ENCODE measurements at places on chromosomes 2 and 18. TPM values are rescaled to one million over a fixed set of nuclear protein-coding genes. Genes with fewer than 3 reads are reported as not detected.

- DNase-seq, result no peak
These were observed 137.9 kb upstream of the UBE2E3 start for GRCh38 chr2:180842461-180842860.

GRCh38 chr18:25516121-25516520 lies 164.2 kb upstream of the ZNF521 start:
- DNase-seq, result no peak

- DNase-seq, result no peak
These were observed 369.6 kb downstream of the RIT2 start for GRCh38 chr18:42745931-42746330.

SMYD1 gene
- polyA plus RNA-seq, result 375 TPM

DNA sequence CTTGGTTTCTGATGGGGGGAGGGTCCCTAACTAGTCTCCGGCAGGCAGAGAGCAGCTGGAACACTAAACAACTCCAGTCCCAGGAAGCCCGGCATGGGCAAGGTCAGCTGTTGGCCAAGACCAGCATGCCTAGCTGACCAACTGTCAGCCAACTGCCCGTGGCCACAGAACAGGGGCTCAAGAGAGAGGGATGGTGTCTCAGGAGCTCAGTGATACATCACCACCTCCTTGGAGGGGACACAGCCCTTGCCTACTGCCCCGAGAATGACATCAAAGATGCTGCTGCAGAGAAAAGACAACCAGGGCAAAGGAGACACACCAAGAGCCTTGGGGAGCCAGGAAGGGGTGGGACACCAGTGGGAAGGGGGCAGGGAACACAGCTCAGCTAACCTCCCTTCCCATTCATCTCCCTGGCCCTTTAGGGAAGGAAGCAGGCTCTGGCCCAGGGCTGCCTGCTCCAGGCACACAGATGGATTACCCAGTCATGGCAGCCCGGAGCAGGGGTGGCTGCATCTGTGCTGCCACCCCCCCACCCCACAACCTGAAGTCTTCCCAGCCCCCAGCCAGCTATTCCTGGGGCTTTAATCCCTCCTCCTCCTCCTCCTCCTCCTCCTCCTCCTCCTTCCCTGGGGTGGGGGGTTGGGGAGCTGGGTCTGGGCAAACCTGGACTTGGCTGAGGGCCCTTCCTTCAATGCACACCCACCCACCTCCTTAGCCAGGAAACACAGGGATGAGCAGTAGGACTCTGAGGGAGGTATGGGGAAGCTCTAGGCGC lies 1.9 kb downstream of the BIN1 start:
- no peak for DNase-seq

TRABD2A gene
- 0.08 TPM for polyA plus RNA-seq

DNA sequence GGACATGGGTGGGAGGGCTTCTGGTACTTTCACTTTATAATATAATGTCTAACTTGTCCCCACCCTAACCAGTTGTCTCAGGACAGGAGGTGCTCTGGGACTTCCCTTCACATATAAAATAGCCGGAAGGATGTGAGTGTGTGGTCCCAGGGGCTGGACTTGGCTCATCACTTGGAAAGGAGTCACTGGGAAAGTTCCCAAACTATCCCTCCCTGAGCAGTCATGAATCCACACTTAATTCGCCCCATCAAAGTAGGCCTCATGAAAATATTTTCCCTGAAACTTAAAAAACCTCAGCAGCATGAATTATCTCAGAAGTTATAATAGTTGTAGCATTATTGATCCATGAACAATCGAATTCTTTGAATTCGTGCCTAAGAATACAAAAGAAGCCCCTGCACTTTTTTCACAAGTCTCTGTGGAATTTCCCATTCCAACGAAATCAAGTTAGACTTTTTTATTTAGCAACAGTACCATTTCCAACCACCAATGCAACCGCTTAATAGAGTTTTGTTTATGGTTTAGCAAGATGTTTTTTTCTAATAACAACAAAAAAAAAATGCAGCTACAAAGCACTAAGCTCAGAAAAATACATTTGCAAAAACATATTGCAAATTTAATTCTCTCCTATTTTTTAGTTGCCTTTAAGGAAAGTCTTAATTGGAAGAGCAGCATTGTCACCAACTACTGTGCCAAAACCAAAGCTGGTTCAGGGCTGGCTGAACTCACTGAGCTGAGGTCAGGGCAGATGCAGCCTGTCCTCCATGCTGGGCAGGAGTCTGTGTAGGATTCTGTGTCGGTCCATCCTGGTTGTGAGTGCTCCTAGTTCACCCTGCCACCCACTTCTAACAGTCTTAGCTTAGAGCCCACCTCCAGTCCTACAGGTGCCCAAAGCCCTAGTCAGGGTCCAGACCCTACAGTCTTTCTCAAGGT lies 68.8 kb upstream of the SPTBN1 start:
- DNase-seq, result no peak

DNA sequence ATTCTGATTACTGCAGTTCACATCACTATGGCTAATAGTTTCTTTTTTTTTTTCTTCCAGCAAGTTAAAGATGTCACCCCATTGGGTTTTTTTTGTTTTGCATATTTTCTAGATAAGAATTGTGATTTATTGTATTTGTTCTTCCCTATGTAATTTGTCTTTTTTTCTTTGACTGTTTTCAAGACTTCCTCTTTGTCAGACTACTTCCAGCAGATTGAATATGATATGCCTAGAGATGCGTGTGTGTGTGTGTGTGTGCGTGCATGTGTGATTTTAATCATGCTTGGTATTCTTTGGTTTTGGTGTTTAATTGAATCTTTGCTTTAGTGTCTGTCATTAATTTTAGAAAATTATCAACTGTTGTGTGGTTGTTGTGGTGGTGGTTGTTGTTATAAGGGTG lies 166.7 kb upstream of the SLC39A10 start:
- DNase-seq, result no peak

ZNF396 gene
- 0.96 TPM for polyA plus RNA-seq

DNA sequence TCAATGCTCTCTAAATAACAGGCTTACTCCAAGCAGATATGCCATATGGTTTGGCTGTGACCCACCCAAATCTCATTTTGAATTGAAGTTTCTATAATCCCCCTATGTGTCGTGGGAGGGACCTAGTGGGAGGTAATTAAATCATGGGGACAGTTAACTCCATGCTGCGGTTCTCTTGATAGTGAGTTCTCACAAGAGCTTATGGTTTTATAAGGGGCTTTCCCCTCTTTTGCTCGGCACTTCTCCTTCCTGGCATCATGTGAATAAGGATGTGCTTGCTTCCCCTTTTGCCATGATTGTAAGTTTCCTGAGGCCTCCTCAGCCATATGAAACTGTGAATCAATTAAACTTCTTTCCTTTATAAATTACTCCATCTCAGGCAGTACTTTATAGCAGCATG lies 302.7 kb upstream of the ZC3H15 start:
- DNase-seq, result no peak

OTX1 gene
- polyA plus RNA-seq, result not detected

GRCh38 chr2:11186145-11186544 lies 30.9 kb downstream of the SLC66A3 start:
- no peak for DNase-seq

LIMS3 gene
- 6.0 TPM for polyA plus RNA-seq

- no peak for DNase-seq
These were observed 12.6 kb upstream of the EPB41L3 start for GRCh38 chr18:5556310-5556974.

ESPNL gene
- polyA plus RNA-seq, result 2.6 TPM

- no peak for DNase-seq
These were observed 1.6 kb upstream of the ERMN start for GRCh38 chr2:157327200-157327599.

DNA sequence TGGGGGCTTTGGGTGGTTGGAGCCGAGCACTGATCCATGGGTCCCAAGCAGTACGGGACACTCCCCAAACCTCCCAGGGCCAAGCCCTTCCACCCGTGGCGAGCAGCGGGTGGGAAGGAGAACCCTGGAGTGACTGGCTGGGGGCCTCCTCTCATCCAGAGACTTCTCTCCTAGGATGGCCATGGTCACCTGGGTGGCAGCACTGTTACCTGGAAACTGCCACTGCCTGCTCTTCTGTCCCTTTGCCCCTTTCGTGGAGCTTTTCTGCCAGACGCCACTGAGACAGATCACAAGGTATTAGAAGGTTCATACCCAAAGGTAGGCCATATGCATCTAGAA lies 26.9 kb downstream of the CENPO start:
- DNase-seq, result no peak

MAP3K19 gene
- not detected for polyA plus RNA-seq

RGPD3 gene
- polyA plus RNA-seq, result 0.08 TPM

GRCh38 chr2:217667512-217667911 lies 335.3 kb downstream of the TNS1 start:
- DNase-seq, result peak; percentile 95

DNA sequence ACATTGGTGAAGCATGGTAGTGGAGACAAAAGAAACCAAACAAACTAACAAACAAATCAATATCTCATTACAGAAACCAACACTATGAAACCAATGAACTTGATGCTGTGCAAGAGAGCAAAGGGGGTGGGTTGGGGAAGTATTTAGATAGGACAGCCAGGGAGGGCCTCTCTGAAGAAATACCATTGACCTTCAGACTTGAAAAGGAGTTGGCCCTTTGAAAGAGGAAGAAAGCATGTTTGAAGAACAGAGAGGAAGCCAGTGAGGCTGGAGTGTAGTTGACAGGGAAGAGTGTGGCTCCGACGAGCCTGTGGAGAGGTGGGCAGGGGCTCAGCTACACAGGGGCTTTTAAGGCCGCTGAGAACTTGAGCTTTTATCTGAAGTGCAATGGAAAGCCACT lies 151.0 kb upstream of the GATA6 start:
- no peak for DNase-seq

DNA sequence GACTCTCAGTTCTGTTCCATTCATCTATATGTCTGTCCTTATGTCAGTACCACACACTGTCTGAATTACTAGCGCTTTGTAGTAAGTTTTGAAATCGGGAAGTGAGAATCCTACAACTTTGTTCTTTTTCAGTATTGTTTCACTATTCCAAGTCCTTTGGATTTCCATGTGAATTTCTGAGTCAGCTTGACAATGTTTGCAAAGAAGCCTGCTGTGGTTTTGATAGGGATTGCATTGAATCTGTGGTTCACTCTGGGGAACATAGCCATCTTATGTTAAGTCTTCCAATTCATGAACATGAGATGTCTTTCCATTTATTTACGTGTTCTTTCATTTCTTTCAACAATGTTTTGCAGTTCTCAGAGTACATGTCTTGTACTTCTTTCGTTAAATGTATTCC lies 15.0 kb downstream of the SLC3A1 start:
- DNase-seq, result no peak

DNA sequence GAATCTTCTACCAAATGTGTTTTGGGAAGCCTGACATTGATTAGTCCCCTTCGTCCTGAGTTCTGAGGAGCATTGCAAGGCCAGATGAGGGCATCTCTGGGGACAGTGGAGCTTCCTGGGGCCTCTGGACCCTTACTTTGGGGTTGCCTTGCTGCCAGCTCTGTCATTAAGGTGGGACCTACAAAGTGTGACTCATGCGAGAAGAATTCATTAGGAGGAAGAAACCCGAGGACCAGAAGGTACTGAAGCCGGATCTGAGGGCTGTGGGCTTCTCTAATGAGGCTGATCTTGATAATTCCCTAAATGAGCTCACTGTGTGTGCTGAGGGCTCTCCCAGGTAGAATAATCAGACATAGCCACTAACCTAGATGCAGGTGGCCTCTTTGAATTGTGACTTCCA lies 695 bp upstream of the SCYGR2 start:
- no peak for DNase-seq

DNA sequence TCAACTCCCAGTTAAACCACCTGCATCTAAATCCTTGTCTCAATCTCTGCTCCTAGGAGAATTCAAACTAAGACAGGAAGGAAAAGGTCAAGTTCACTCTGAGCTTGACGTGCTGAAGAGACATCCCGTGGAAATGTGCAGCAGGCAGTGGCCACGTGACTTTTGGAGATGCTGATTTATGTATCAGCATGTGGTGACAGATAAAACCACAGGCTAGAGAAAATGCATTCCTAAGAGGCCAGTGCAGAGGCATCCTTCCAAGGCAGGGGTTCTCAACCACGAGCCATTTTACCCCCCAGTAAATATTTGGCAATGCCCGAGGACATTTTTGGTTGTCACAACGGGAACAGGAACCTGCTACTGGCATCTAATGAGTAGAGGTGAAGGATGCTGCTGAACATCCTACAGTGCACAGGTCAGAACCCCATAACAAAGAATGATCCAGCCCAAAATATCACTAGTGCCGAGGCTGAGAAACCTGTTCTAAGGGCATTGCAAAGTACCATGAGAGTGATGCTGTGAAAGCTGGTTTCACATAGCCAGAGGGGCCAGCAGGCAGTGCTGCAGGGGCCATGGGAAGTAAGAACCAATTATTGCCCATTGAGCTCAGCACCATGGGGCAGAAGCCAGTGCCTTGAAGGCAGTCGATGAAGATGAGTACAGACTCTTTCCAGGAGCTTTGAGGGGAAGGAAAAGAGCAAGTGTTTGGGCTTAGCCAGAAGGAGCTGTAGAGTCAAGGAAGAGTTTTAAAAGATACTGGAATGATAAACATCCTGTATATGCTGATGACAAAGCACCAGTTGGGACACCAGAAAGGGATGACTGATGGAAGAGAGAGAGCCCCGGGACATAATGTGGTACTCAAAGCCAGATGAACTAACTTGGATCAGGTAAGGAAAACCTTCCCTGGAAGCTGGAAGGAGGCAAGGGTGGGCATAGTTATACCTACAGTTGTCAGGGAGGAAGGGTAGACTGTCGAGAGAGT lies 174.6 kb downstream of the HAUS1 start:
- no peak for DNase-seq

- no peak for DNase-seq
These were observed 820 bp downstream of the MTCL1 start for GRCh38 chr18:8705961-8706790.

GRCh38 chr18:53971331-53971730 lies 253.1 kb downstream of the MBD2 start:
- DNase-seq, result no peak

NEU2 gene
- not detected for polyA plus RNA-seq

DNA sequence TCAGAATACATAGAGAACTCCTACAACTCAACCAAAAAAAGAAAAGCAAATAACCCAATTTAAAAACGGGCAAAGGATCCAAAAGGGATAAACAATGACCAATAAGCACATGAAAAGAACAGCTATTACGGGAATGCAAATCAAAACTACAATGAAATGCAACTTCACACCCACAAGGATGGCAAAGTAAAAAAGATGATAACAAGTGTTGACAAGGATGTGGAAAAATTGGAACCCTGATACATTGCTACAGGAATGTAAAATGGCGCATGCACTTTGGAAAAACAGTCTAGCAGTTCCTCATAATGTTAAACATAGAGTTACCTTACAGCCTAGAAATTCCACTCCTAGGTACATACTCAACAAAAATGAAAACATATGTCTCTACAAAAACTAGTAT lies 4.7 kb downstream of the EXOC6B start:
- DNase-seq, result no peak

STRADB gene
- polyA plus RNA-seq, result 43.5 TPM

GRCh38 chr2:10864861-10865636 lies 46.7 kb upstream of the KCNF1 start:
- no peak for DNase-seq

NAB1 gene
- polyA plus RNA-seq, result 53.9 TPM

- DNase-seq, result no peak
These were observed 76.4 kb downstream of the HS1BP3 start for GRCh38 chr2:20574423-20574911.

UGT1A7 gene
- polyA plus RNA-seq, result not detected

- DNase-seq, result no peak
These were observed 51.1 kb downstream of the RTN4 start for GRCh38 chr2:54999182-54999581.

GRCh38 chr2:121033461-121033996 lies 251.5 kb downstream of the TFCP2L1 start:
- DNase-seq, result peak; percentile 25
